Epithelial cell of umbilical artery (primary cell): ENCODE measurements at places on chromosomes 12 and 14. TPM values are rescaled to one million over a fixed set of nuclear protein-coding genes. Genes with fewer than 3 reads are reported as not detected.

Gene PIANP
- under 0.01 TPM in 1 of 2 replicates, not detected in the other for total RNA-seq

Gene GON7
- total RNA-seq = 22.1 and 27.7 TPM in 2 replicates

Gene NTF3
- total RNA-seq = 0.32 TPM in 1 of 2 replicates, not detected in the other

Gene MDGA2
- not detected in 2 replicates for total RNA-seq

Gene SMCO3
- total RNA-seq = 0.32 and 0.46 TPM in 2 replicates

Gene SLC25A47
- total RNA-seq = not detected in 2 replicates

Gene PGAM5
- total RNA-seq = 62.7 and 82.5 TPM in 2 replicates

Gene NOXRED1
- 0.15 TPM in 1 of 2 replicates, not detected in the other for total RNA-seq

Gene LYZ
- not detected in 2 replicates for total RNA-seq

Gene TMEM260
- total RNA-seq = 7.1 and 12.5 TPM in 2 replicates

Gene SUPT16H
- 97.1 and 148 TPM in 2 replicates for total RNA-seq

Gene GPR135
- 0.61 and 0.97 TPM in 2 replicates for total RNA-seq

Gene COQ5
- 34.8 and 51.8 TPM in 2 replicates for total RNA-seq

Gene AHNAK2
- total RNA-seq = 42.6 and 42.7 TPM in 2 replicates

Gene TMEM121
- 10.3 and 18.8 TPM in 2 replicates for total RNA-seq

Gene SLC6A15
- total RNA-seq = 0.65 and 2.1 TPM in 2 replicates

Gene PMEL
- 0.65 and 1.8 TPM in 2 replicates for total RNA-seq

Gene SIX6
- total RNA-seq = not detected in 2 replicates

Gene GPR84
- total RNA-seq = not detected in 2 replicates

Gene NUDT14
- 27.7 and 47.1 TPM in 2 replicates for total RNA-seq

Gene PRKD1
- 5.8 and 7.4 TPM in 2 replicates for total RNA-seq

Gene TMEM63C
- 0.32 TPM in 1 of 2 replicates, not detected in the other for total RNA-seq

Gene SBNO1
- total RNA-seq = 23.4 and 27.8 TPM in 2 replicates

Gene GLIPR1L1
- not detected in 2 replicates for total RNA-seq

Gene INF2
- total RNA-seq = 31.0 and 41.9 TPM in 2 replicates

Gene EFS
- not detected in 2 replicates for total RNA-seq

Gene POLE2
- 14.9 and 16.6 TPM in 2 replicates for total RNA-seq

Gene PLEKHD1
- total RNA-seq = under 0.01 TPM in 1 of 2 replicates, not detected in the other

Gene ACSM4
- not detected in 2 replicates for total RNA-seq

Gene NIN
- 33.5 and 33.6 TPM in 2 replicates for total RNA-seq

Gene SERPINA3
- total RNA-seq = 0.61 TPM in 1 of 2 replicates, not detected in the other

Gene DAO
- total RNA-seq = not detected in 2 replicates

Gene RNASE7
- total RNA-seq = not detected in 2 replicates

Gene CLEC14A
- total RNA-seq = 535 and 540 TPM in 2 replicates

Gene KRT71
- total RNA-seq = not detected in 2 replicates

Gene TMEM179
- under 0.01 TPM in 1 of 2 replicates, not detected in the other for total RNA-seq

Gene OR4E2
- not detected in 2 replicates for total RNA-seq

Gene BTG1
- 9.4 and 10.9 TPM in 2 replicates for total RNA-seq

Gene SERPINA10
- total RNA-seq = not detected in 2 replicates

Gene GRIN2B
- total RNA-seq = not detected in 2 replicates

Gene KCNC2
- total RNA-seq = not detected in 2 replicates

Gene RERG
- total RNA-seq = not detected in 2 replicates

Gene C1S
- 1.9 and 5.8 TPM in 2 replicates for total RNA-seq

Gene MUCL1
- not detected in 2 replicates for total RNA-seq
